ENCODE measurements at places on chromosomes 13 and 19. TPM values are rescaled to one million over a fixed set of nuclear protein-coding genes. Genes with fewer than 3 reads are reported as not detected.

GRCh38 chr13:93814658-93815057 is 588.1 kb downstream of the GPC6 start:
- H3K4me3 ChIP-seq = no peak overlapping the region
- no peak for DNase-seq
- H3K4me1 ChIP-seq = no peaks in the 10 kb centered on the region
- H3K27me3 ChIP-seq = no peaks in the 10 kb centered on the region
- no peak overlapping the region for H3K27ac ChIP-seq

Gene SKA3
- total RNA-seq = 0.30 TPM

- H3K4me1 ChIP-seq = no peaks in the 10 kb centered on the region
- no peak overlapping the region for H3K27ac ChIP-seq
- H3K27me3 ChIP-seq = no peaks in the 10 kb centered on the region
- no peak overlapping the region for H3K4me3 ChIP-seq
- DNase-seq = no peak
Measured at GRCh38 chr13:32125751-32126150, 94.2 kb downstream of the FRY start.

Gene GIPR
- total RNA-seq = 2.4 TPM

Gene PROZ
- not detected for total RNA-seq

GRCh38 chr13:23626700-23627099 is 56.5 kb downstream of the TNFRSF19 start:
- no peaks in the 10 kb centered on the region for H3K36me3 ChIP-seq
- no peak for DNase-seq
- H3K4me3 ChIP-seq = no peak overlapping the region

DNA sequence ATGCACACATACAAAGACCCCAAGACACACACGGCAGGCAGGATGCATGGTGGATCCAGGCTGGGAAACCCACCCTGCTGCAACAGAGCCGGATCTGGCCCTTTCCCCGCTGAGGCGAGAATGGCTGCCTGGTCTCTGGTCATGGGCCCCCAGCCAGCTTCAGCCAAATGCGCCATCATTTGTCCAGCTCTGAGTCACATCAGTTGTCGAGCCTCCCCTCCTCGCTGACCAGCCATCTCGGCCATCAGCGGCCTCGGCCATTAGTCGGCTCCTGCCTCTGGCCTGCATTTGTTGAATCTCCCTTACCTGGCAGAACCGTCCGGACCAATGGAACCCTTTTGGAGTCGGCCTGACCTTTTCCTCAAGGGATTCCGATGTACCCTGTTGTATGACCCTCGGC is 38.5 kb upstream of the POU2F2 start:
- H3K4me3 ChIP-seq = no peak overlapping the region
- DNase-seq = no peak
- peaks cover 5% of the 10 kb centered on the region for H3K4me1 ChIP-seq
- no peaks in the 10 kb centered on the region for H3K36me3 ChIP-seq
- peaks cover 7% of the 10 kb centered on the region for H3K27me3 ChIP-seq
- no peak overlapping the region for H3K27ac ChIP-seq

DNA sequence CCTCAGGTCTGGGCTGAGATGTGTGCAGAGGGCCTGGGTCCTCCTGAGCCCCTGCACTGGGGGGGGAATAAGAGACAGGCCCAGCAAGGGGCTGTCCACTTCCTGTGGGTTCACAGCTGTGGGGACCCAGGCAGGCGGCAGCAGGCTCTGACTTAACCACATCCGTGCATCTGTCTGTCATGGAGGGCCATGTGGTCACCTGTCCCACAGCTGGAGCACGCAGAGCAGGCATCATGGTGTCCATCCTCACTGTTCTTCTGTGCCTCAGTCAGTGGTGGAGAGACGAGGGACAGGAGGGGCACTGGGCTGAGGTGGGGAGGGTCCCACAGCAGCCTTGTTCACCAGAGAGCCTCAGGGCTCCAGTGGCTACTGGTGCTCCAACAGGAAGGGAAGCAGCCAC is 16.3 kb upstream of the KIR3DL3 start:
- DNase-seq = no peak
- H3K4me3 ChIP-seq = no peak overlapping the region
- H3K27me3 ChIP-seq = peaks cover 3% of the 10 kb centered on the region
- no peak overlapping the region for H3K27ac ChIP-seq

Gene VSTM2B
- total RNA-seq = not detected

Gene ZNF66
- 7.4 TPM for total RNA-seq

DNA sequence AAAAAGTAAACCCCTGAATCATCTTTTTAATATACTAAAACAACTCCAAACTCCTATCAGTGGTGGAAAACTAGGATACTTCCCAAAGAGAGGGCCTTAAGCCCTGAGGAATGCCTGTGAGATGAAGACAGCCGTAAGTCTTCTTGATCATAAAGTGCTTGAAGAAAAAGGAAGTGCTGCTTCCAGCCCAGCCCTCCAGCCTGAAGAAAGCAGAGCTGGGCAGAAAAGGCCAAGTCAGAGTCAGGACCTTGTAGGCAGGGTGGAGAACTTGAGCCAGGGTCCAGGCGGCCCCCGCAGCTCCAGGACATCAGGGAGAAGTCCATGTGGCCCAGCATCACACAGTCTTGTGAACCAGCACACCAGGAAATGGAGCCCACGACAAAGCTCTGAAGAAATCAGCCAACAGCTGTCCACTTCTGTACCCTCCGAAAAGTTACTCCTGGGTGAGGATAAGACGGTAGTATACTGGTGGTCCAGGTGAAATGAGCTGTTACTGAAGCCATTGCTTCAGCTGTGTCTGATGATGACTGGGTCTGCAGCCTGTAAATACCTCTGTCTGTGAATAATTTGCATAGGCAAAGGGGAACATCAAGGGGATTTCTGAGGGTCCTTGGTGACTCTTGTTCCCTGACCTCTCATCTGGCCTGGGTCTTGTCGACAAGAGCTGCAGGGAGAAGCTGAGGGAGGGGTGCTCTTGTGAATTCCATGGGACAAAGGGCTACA is 18.7 kb upstream of the CRYL1 start:
- H3K4me1 ChIP-seq = peaks cover 10% of the 10 kb centered on the region
- H3K27ac ChIP-seq = no peak overlapping the region
- H3K36me3 ChIP-seq = no peaks in the 10 kb centered on the region
- no peak overlapping the region for H3K4me3 ChIP-seq
- H3K27me3 ChIP-seq = no peaks in the 10 kb centered on the region
- DNase-seq = no peak

DNA sequence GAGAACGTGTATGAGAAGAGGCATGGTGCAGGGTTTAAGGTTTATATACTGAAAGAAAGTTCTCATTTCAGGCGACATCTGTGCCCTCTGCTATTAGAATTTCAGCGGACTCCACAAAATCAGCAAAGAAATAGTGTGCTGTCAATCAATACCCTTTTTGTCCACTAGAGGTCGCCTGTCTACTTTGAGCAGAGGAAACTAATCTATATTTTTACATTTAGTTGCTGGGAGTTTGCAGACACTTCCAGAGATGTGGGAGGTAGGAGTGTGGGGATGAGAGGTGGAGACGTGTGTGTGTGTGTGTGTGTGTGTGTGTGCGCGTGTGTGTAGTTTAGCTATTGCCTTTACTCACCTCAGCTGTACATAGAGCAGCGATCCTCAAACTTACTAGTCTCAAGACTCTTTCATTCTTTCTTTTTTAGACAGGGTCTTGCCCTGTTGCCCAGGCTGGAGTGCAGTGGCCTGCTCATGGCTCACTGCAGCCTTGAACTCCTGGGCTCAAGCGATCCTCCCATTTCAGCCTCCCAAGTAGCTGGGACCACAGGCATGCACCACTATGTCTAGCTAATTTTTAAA is 9.7 kb downstream of the INAFM1 start:
- DNase-seq = peak; percentile 17
- H3K27ac ChIP-seq = no peak overlapping the region
- no peaks in the 10 kb centered on the region for H3K36me3 ChIP-seq
- H3K4me1 ChIP-seq = peaks cover 4% of the 10 kb centered on the region

DNA sequence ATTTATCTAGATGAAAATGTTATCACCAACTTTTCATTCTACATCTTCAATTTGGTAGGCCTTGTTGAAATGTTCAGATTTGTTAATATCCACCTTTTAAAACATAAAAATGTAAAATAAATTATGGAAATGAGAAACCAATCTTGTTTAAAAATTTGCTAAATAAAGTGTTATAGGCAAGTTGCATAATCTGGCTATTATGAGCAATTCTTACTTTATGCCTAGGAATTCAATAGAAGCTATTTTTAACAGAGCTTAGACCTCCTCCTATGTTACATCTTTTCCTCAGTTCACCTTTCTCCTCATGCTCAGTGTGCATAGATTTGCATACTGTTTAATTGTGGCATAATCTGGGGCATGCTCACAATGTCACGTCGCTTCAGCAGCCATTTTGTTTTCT is 87.9 kb upstream of the POSTN start:
- no peaks in the 10 kb centered on the region for H3K36me3 ChIP-seq
- no peak overlapping the region for H3K4me3 ChIP-seq
- no peaks in the 10 kb centered on the region for H3K27me3 ChIP-seq
- no peak overlapping the region for H3K27ac ChIP-seq

Gene SPTBN4
- 0.88 TPM for total RNA-seq

Gene TSSK6
- total RNA-seq = 5.5 TPM

DNA sequence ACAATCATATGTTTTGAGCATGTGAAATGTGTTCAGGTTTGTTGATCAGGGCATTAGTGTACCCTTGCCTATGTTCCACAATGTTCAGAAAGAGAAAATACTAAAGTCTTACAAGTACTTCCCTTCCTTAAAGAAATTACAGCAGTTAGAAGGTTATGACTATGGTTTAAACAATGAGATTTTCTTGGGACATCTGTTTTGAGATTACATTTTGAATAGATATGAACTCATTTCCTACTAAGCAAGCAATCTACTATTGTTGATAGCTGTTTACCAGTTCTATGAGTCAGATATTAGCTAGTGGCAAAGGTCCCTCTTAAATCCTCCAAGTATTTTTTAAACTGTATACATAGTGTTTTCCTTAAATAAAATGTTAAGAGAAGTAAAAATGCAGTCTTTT is 241.3 kb downstream of the DACH1 start:
- no peak overlapping the region for H3K27ac ChIP-seq
- H3K36me3 ChIP-seq = no peaks in the 10 kb centered on the region
- H3K27me3 ChIP-seq = no peaks in the 10 kb centered on the region
- DNase-seq = no peak
- H3K4me3 ChIP-seq = no peak overlapping the region

GRCh38 chr19:38183251-38183897 is 40.6 kb downstream of the DPF1 start:
- H3K4me1 ChIP-seq = no peaks in the 10 kb centered on the region
- no peaks in the 10 kb centered on the region for H3K27me3 ChIP-seq
- H3K4me3 ChIP-seq = no peak overlapping the region
- no peak overlapping the region for H3K27ac ChIP-seq
- DNase-seq = no peak

DNA sequence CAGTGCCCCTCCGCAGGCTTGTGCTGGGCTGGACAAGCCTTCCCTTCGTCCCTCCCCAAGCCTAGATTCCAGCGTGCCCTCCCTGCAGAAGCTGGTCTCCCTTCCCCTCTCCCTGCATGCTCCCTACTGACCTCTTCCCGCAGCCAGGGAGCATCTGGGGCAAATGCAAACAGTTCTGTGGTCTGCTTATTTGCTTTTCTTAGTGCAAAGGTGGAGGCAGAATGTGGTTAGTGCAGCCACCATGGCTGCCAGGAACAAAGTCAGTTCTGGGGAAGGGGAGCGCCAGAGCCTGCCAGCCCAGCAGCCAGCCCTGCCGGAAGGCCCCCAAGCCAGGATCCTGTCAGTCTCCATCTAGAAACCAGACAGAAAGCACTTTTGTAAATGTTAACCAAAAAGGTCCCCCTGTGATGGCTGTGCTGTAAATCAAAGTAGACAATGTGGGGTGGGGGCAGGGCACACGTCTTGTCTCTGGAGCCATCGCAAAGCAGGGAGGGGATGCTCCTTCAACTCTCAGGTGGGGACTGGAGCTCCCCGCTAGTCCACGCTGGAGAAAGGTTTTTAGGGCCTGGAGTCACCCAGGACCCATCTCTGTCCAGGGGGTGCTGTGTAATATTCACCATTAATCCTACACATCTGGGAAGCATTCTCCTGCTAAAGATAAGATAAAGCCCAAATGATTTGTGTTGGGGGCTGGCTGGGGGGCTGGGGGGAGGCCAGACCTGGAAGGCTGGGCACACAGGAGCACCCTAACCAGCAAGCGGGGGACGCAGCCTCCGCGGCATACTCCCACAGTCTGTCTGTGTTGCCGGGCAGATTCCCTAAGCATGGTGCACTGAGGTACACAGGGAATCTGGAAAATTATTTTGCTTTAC is 30.9 kb downstream of the SERP2 start:
- no peaks in the 10 kb centered on the region for H3K27me3 ChIP-seq
- H3K4me3 ChIP-seq = no peak overlapping the region
- H3K36me3 ChIP-seq = no peaks in the 10 kb centered on the region

Gene JAK3
- total RNA-seq = 120 TPM

Gene CPB2
- total RNA-seq = not detected

- no peak for DNase-seq
- peaks cover 56% of the 10 kb centered on the region for H3K4me1 ChIP-seq
- no peak overlapping the region for H3K27ac ChIP-seq
- peaks cover 23% of the 10 kb centered on the region for H3K36me3 ChIP-seq
- no peak overlapping the region for H3K4me3 ChIP-seq
Measured at GRCh38 chr19:49570997-49571676, 9.2 kb downstream of the NOSIP start.

- H3K36me3 ChIP-seq = no peaks in the 10 kb centered on the region
- H3K27ac ChIP-seq = no peak overlapping the region
- no peaks in the 10 kb centered on the region for H3K27me3 ChIP-seq
- peaks cover 14% of the 10 kb centered on the region for H3K4me1 ChIP-seq
- H3K4me3 ChIP-seq = no peak overlapping the region
Measured at GRCh38 chr13:46587807-46588418, 34.9 kb downstream of the LRCH1 start.

DNA sequence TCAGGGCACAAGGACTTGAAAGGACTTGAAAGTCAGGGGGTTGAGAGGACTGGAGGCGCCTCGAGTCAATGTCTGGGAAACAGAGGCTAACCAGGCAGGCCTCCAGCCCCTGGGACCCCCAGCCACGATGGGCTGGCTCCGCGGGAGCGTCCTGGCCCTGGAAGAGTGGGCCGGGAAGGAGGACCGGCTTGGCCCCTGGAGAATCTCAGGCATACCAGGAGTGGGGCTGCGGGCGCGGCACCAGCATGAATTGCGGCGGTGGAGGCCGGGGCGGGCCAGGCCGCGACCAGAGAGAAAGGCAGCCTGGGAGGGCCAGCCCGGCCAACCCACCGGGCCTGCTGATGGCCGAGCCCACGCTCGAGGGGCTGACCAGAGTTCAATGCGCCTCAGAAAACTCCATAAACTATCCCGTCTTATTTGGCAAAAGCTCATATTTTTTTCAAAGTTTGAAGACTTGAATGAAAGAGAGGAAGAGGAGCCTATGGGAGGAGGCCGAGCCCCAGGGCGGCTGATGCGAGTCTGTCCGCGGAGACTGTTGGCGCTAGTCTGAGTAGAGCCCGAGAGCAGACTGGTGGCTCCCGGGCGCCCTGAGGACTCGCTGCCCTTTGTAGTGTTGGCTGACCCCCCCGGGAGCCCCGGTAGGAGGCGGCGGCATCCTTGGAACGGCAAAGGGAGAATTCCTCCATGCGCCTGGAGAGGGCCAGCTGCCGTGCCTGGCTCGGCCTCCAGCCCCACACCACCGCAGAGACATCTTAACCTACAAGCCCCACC is 68.0 kb downstream of the MLLT1 start:
- no peak for DNase-seq
- H3K27me3 ChIP-seq = no peaks in the 10 kb centered on the region
- no peaks in the 10 kb centered on the region for H3K4me1 ChIP-seq
- no peak overlapping the region for H3K4me3 ChIP-seq
- H3K36me3 ChIP-seq = peaks cover 11% of the 10 kb centered on the region
- H3K27ac ChIP-seq = no peak overlapping the region
